ENCODE measurements at places on chromosomes 12 and 14.
A peak's percentile ranks its signal among the peaks of the same experiment; 100 is the strongest.

- peak; percentile 65 for DNase-seq
These were observed 316.8 kb downstream of the CCDC91 start for GRCh38 chr12:28507033-28507432.

DNA sequence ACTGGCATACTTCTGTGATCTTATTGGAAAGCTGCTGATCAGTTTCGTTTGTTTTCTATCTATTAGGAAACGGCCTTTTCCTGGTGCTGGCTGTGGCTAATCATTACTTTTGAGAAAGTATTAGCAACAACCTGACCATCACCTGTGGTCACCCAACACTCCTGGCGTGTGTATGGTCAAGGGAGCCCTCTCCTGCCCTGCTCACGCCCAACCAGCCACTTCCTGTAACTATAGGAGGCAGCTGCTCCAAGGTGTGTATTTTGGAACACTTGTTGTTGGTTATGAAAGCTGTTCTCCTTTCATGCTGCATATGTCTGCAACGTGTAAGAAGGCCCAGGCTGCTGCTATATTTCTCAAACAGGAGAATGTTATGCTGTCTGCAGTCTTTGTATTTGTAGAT, 1582.8 kb downstream of the AACS start:
- DNase-seq, result no peak

DNA sequence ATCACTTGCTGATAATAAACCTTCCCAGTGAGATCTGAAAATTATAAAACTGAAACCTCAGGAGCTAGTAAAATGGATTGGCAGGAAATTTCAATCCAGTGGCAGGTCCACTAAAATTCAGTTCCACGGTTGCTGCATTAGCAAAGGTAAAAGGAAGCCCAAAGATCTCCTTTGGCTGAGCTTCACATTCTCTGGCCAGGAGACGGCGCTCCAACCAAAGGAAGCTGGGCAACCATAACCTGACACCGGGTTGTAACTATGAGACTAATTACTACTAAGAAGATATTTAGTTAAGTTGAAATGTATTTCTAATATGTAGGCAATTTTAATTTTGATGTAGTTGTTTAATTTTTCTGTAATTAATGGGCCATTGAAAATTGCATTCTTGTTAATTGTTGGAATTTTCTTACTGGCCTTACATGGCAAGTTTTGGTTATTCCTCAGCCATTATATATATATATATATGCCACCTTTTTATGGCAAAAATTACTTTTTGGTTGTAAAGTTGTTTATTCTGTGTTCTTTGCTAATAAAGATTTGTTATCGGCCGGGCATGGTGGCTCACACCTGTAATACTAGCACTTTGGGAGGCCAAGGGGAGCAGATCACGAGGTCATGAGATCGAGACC, 17.0 kb downstream of the OR8S1 start:
- DNase-seq, result peak; percentile 64

- no peak for DNase-seq
These were observed 99.3 kb upstream of the LMNTD1 start for GRCh38 chr12:25652371-25652770.

DNA sequence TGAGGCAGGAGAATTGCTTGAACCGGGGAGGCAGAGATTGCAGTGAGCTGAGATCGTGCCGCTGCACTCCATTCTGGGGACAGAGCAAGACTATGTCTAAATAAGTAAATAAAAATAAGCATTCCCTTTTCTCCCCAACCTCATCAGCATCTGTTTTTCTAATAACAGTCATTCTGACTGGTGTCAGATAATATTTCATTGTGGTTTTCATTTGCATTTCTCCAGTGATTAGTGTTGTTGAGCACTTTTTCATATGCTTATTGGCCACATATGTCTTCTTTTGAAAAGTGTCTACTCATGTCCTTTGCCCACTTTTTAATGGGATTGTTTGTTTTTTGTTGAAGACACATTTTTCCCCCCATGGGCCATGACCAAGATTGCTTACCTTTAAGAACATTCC, 243.2 kb downstream of the ADAMTS20 start:
- DNase-seq, result no peak

- DNase-seq, result no peak
These were observed 64.3 kb upstream of the RBM19 start for GRCh38 chr12:114030451-114030850.

DNA sequence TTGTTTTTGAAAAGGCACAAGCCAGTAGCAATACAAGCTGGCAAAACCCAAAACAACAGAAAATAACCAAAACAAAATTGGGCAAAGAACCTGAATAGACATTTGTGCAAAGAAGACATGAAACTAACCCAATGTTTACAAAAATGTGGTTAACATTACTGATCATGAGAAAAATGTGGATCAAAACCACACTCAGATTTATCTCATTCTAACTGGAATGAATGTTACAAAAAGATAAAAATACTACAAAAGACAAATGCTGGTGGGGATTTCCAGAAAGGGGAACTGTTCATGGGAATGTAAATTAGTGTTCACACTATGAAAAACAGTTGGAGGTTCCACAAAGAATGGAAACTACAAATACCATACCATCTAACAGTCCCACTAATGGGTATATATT, 26.6 kb downstream of the ASCL4 start:
- no peak for DNase-seq

DNA sequence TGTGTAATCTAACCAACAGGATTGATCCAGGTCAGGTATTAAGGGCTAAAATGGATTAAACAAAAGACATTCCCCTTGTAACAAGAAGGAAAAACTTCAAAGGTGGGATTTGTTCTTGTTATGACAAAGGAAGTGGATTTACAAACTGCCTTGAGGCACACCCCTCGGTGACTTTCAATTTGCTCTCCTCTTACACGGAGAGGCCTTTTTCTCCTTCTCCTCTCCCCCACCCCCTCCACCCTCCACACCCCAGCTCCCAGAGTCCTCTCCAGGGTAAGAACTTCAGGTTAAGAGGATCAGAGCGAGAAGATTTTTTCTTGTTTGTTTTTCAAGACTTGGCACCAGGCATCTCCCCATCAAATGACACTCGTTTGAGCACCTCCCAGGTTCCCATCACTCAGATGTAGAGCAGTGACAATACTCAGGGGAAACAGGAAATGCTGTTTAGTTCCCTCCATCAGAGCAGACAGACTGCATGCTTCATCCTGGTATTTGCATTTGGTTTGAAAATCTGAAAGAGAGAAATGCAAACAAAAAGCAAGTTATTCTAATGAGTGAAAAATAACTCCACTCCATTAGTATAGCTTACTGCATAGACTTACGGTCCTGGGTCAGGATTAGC, 77.6 kb upstream of the TMEM260 start:
- no peak for DNase-seq

- no peak for DNase-seq
These were observed 41.2 kb downstream of the SLC25A21 start for GRCh38 chr14:37131205-37131604.

DNA sequence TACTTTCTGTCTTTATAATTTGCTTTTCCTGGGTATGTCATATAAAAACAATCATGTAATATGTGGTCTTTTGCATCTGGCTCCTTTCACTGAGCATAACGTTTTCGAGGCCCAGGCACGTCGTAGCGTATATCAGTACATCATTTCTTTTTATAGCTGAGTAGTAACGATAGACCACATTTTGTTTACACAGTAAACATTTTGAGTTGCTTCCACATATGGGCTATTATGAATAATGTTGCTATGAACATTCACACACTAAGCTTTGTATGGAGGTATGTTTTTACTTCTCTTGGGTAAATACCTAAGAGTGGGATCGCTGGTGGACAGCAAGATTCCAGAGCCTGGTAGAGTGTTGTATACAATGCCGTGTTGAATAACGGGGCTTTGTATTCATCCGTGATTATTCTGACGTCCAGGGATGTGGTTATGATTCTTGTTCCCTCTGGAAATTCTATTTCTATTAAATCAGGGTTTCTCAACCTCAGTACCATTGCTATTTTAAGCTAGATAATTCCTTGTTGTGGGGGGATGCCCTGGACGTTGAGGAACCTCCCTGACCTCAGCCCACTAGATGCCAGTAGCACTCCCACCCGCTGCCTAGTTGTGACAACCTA, 38.9 kb upstream of the CIT start:
- DNase-seq, result no peak

DNA sequence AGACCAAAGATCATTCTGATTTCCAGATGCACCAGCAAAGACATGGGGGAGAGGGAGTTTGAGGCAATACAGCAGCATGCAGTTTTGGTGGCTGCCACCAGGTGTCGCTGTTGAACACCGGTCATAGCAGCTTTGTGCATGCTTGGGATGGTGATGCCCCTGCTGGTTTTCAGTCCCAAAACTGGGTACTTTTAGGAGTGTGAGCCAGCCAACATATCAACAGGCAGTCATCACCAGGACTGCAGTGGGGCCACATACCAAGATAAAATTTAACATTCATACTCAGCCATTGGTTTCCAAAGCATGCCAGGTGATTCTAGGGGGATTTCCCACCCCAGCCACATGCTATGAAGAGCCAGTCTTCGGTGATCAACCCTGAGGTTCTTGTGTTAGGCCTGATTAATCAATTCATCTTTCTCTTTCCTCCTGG, 64.2 kb downstream of the PHETA1 start:
- peak; percentile 33 for DNase-seq

DNA sequence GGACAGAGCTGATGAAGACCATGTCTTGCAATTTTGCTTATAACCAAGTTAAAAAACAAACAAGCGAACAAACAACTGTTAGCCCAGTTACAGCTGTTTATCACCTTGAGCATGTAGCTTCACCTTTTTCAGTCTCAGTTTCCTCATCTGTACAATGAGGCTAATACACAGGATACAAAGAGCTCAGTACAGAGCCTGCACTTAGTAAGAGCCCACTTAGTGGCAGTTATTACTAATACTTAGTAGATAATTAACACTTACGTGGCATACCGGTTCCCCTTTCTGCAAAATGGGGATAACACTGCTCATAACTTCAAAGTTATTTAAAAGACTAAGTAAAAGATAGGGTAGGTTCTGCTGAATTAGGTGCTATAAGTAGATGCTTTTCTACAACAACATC, 228.0 kb downstream of the MON2 start:
- DNase-seq, result no peak

DNA sequence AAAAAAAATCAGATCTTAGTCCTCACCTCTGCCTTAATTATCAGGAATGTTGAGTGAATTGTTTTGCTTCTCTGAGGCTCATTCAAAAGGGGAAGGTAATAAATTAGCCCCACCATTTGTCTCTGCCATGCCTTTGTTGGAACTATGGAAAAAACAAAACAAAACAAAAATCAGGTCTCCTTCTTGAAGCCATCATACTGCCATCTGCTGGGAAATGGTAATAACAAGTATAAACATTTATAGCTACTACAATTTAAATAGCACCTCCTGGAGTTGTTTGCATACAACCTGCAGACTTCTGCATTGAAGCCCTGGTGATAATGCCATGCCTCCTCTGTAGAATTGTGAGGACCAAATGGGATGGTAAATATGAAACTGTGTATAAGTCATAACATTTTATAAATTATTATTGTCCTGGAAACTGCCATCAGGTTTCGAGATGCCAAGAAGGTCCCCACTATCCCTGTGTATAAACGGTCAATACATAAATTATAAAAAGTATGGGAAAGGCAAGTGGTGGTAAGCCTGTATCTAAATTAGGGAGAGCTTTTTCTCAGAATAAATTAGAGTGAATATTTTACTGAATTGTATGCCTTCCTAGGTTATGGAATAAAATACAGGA, 87.2 kb upstream of the FGD4 start:
- DNase-seq, result peak; percentile 33

GRCh38 chr12:3944620-3945019, 71.4 kb upstream of the PARP11 start:
- no peak for DNase-seq

- no peak for DNase-seq
These were observed 24.4 kb downstream of the NEUROD4 start for GRCh38 chr12:55044135-55044534.

DNA sequence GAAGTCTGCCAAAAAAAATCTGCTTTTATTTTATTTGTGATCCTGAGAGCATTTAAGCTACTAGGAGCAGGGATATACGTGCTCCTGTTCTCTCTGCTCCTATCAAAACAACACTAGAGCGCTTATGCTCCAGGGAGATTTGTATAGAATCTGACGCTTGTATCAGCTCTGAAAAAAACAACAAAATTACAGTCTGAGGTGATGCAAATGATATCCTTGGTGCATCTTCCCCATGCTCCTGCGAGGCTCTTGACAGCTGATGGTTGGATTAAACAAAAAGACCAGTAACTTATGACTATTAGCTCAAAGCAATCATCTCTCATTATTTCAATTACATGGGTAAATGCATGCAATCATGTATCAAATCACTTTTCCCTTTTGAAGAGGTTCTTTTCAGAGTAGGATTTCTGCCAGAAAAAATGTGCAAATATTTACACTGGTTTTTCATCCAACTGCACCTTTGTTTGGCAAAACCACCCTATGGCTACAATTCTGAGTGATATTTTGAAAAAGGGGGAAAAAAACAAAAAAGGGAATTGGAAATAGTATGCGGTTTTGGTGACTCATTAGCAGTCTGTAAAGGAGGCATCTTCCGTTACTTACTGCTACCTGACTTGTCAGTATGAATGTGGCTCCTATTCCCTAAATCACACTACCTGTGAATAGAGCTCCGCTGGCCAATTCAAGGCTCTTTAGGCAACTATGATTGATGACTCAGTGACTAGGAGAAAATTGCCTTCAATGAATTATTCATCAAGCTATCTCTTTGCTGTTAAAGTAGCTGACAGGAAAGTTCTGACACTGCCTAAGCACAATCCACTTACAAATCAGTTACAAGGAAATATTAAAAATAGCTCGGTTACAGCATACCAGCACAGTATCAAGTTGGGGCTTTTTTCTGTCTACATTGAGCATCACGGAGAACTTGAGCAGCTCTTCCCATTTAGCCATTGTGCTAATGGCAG, 450.0 kb downstream of the FOXG1 start:
- no peak for DNase-seq

- no peak for DNase-seq
These were observed 4.8 kb upstream of the DGLUCY start for GRCh38 chr14:91108941-91109611.

GRCh38 chr14:104130974-104131651, 7.3 kb upstream of the KIF26A start:
- peak; percentile 39 for DNase-seq

DNA sequence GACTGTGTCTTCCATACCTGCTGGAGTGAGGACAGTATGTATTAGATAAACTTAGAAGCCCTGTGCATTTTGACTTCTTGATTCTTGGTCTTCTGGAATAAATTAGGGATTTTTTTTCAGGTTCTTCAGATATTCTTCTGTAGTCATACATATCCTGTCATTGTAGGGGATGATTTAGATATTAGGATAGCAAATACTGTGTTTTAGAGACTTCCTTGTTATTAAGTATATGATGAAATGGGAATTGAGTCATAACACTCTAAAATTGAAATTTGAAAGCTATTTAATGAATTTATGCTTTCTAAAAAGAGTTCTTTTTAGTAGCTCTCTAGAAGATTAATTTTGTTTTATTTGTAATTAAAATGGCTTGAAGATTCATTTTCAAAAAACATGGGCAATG, 371.5 kb upstream of the RGS6 start:
- no peak for DNase-seq

GRCh38 chr12:113907446-113908180, 58.5 kb downstream of the RBM19 start:
- DNase-seq, result no peak

DNA sequence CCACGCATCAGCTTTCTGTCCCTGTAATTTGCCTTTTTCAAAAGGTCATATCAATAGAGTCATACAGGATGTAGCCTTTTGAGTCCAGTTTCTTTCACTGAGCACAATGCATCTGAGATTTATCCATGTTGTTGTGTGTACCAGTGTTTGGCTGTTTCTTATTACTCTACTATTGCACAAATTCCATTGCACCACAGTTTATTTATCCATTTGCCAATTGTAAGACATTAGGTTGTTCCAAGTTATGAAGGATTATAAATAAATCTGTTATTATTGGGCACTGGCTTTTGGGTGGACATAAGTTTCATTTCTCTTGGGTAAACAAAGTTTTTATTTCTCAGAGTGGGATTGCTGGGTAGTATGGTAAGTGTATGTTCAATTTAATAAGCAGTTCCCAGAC, 68.3 kb upstream of the TBPL2 start:
- DNase-seq, result no peak
